Activated T-helper 17 cell treated with anti-CD3 and anti-CD28 coated beads, Interleukin-2, amount 50 U/mL, for 72 hours (primary cell): ENCODE measurements at places on chromosomes 12 and 14.

GRCh38 chr14:73718418-73719251 lies 4.5 kb upstream of the PNMA1 start:
- no peak for ATAC-seq

DNA sequence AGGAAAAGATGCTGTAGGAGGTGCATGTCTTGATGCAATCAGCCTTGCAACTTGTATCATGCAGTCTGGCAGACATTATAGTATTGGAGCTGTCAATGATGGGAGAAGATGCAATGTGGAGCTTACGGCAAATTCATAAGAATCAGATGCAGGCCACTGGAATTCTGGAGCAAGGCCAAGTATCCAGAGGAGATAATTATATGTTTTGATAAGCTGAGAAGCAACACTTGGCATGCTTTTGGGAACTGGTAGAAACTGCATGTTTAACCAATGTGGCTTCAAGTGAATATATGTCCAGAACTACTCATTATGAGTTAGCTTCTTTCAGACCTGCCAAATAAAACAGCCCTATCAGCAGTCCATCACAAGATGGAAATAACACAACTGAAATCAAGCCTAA lies 249.1 kb upstream of the PPFIA2 start:
- no peak for ATAC-seq

GRCh38 chr12:15013634-15014179 lies 40.9 kb downstream of the PDE6H start:
- peak; percentile 32 for ATAC-seq

- ATAC-seq = no peak
Observed at GRCh38 chr12:56749359-56749758, 2.8 kb downstream of the PRIM1 start.
